ENCODE measurements at places on chromosomes 1 and 21.

- no peak for DNase-seq
Measured at GRCh38 chr21:24183077-24183476, 1424.2 kb downstream of the MRPL39 start.

GRCh38 chr1:818618-819291 lies 105.0 kb upstream of the SAMD11 start:
- DNase-seq, result no peak

DNA sequence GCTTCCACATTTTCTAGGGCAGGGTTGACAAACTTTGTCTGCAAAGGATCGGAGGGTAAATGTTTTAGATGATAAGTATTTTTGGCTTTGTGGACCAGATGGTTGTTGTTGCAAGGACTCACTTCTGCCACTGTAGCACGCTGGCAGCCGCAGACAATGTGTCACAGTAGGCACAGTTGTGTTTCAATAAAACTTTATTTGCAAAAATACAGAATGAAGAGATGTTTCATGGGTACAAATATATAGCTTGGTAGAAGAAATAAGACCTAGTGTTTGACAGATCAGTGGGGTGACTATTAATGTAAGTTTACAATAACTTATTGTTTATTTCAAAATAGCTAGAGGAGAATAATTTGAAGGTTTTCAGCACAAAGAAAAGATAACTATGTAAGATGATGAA lies 127.8 kb downstream of the GRIK3 start:
- DNase-seq, result no peak

DNA sequence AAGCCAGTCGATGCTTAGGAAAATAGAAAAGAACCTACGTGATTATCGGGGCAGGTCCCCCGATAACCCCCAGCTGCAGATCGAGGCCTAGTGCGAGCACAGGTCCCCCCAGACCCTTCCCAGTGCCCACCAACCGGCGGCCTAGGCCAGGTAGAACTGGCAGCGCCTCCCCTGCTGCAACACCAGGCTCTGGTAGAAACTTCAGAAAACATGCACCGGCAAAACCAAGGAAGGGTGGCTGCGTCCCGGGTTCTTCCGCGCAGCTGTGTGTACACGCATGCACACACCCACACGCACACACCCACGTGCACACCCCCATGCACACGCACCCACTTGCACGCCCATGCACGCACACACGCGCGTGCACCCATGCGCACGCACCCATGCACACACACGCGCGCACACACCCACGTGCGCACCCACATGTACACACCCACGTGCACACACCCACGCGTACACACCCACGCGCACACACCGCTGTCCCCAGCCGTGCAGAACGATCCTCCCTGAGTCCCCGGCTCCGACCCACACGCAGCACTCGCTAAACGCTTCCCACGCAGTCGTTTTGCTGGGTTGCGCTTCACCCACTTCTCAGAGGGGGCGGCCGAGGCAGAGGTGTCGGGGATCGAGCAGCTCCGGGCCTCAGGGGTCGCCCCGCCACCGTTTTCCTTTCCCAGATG lies 5.2 kb downstream of the TSPEAR start:
- no peak for DNase-seq

DNA sequence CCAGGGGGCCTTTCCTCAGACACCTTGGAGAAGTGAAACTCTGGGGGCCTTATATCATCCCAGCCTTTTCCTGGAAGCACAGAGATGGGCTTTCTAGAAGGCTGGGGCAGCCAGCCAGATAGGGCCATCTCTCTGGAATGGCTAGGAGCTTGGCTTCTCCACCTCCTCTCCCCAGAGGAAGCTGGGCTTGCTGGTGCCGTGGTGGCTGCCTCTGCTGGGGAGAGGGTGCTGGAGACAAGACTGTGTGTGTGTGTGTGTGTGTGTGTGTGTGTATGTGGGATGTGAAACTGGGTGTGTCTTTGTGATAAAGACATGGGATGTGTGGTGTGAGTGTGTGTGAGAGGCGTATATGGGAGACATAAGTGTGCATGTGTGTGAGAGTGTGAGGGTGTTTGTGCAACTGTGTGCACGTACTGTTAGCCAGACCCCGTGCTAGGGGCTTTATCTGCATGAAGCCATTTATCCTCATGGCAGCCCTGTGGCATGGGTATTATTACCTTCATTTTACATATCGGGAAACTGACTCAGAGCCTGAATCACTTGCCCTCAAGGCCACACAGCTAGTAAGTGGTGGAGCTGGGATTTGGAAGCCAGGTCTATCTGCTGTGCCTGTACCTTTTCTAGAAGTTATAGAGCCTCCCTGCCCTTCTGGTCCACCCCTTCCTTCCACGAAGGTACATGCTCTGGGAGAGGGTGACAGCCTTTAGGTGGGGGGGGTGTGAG lies 44.2 kb downstream of the PTPRU start:
- no peak for DNase-seq

DNA sequence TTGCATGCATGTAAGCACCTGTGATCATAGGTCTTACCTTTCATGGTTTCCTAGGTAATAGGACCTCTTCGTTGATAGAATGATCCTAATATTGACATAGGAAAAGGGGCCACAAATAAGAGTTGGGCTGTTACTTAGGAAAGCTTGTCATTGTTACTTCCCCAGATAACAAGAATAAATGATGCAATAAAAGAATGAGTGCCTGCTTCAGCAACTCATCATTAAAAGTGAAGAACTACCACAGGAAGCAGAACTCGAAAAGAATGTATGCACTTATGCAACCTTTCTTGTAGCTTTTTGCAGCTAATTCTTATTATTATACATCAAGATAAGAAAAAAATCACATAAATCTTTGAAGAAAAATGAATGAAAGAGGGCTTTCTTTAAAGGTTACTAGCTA lies 548.6 kb downstream of the LTN1 start:
- no peak for DNase-seq

GRCh38 chr1:24896176-24896575 lies 33.9 kb downstream of the RUNX3 start:
- no peak for DNase-seq

DNA sequence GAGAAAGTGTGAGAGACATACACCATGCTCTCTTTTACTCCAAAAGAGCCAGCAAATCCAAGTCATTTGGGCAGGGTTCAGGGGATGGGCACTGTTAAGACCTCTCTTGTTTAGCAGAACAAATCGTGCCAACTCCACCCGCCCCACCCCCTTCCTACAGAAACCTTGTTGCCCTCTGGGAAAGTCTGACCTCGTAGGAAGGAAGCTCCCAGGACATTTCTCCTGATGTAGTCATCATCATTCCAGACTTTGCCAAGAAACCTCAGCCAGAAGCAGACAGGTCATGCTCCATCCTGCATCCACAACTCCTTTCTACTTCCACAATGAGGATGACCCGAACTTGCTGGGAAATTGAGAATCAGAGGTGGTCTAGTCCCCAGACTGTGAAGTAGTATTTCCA lies 57.7 kb downstream of the UBE2T start:
- DNase-seq, result no peak

- no peak for DNase-seq
Measured at GRCh38 chr1:96927125-96927524, 205.5 kb downstream of the PTBP2 start.

GRCh38 chr1:180616439-180616838 lies 15.4 kb upstream of the XPR1 start:
- no peak for DNase-seq

Measured in SHP77 (cell line).